ENCODE measurements at places on chromosomes 7 and 10.

- DNase-seq, result no peak
These were observed 15.8 kb upstream of the CAMK1D start for GRCh38 chr10:12333380-12334185.

DNA sequence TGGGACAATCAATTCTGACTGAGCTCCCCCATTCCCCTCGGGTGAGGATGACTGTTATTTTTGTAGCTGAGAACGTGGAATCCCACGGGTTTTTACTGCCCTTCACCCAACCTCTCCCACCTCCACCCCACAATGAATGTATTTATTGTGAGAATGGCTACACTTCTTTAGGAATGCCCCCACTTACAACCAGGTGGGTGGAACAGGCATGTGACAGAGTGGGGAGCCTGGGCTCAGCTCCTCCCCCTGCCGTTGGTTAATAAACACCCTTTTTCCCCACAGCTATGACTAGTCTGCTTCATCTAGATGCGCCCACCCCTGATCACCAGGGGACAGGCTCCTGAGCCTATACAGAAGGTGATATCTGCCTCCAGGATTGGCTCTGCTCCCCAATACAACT is 2.0 kb downstream of the MRPL43 start:
- no peak for DNase-seq

DNA sequence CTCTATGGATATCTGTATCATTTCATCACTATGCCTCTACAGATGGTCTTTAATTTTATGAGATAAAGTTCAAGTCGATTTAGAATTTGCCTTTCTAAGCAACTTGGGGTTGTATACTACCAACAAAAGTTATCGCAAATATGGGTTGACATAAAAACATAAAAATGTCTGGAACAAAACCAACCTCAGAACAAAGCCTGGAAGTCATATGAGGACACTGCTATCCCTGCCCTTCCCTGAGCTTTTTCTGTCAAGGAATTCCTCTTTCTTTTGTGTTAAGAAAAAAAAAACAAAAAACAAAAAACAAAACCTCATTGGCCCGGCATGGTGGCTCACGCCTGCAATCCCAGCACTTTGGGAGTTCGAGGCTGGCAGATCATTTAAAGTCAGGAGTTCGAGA is 319.3 kb downstream of the CAMK1D start:
- DNase-seq, result no peak

- DNase-seq, result no peak
These were observed 26.1 kb downstream of the KLRG2 start for GRCh38 chr7:139457153-139457946.

- DNase-seq, result no peak
These were observed 117.7 kb downstream of the BAMBI start for GRCh38 chr10:28794986-28795385.

- no peak for DNase-seq
These were observed 650.9 kb upstream of the ANKRD30A start for GRCh38 chr10:36474456-36474855.

DNA sequence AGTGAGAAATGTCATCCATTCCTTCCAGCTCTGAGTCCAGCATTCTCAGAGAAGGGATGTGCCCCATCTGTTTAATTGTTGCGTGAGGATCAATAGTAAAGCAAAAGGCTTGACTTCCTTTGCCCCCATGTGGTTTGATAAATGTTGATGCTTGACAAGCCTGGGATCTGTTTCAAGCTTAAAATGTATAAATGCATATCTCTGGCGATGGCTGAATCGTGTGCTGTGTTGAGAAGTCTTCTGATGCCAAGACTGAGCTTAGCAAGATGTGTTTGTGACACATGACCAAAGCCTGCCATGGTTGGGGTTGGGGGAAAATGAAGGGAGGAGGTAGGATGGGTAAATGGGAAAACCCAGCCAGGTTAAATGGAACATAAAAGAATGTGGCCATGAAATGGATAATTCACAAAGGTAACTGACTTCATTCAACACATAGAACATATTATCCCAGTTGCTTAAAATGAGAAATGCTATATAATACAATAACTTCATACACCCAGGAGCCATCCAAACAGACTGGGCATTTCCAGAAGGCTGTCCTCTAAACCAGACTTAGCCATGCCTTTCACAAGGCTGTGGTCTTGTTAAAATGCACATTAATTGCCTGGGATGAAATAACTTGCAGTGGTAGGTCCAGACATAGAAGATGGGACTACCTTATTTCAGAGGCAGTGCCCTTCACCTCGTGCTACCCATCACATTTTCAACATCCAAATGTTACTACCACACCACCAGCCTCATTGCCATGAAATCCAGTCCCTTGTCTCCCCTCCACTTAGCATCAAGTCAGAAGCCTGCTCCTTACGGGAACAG is 147.3 kb upstream of the PDE1C start:
- no peak for DNase-seq

DNA sequence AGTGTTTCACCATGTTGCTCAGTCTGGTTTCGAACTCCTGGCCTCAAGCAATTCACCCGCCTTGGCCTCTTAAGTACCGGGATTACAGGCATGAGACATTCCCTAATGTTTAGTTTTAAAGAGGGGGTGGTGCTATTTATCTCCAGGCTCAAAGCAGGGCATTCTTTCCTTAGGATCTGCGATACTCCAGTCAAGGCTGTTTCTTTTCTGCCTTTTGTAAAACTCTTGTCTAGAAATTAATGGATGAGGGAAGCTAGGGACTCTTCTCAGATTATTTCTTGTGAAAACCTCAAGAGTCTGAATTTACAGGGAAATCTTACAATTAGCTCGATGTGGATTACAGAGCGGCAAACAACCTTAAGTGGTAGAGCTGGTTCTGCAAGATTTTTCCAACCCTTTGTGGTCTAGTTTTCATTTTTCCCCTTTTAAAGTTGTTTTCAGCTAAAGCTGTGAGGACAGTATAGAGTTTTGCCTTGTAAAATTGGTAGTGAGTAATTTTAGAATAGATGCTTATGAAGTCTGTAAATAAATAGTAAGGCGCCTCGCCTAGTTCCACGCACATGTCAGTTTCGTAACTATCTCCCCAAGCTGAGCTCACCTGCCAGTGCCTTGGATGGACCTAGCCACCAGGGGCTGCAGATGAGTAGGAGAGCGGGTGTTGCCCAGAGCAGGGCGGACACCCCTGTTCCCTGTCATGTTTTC is 53.1 kb downstream of the CUX1 start:
- no peak for DNase-seq

DNA sequence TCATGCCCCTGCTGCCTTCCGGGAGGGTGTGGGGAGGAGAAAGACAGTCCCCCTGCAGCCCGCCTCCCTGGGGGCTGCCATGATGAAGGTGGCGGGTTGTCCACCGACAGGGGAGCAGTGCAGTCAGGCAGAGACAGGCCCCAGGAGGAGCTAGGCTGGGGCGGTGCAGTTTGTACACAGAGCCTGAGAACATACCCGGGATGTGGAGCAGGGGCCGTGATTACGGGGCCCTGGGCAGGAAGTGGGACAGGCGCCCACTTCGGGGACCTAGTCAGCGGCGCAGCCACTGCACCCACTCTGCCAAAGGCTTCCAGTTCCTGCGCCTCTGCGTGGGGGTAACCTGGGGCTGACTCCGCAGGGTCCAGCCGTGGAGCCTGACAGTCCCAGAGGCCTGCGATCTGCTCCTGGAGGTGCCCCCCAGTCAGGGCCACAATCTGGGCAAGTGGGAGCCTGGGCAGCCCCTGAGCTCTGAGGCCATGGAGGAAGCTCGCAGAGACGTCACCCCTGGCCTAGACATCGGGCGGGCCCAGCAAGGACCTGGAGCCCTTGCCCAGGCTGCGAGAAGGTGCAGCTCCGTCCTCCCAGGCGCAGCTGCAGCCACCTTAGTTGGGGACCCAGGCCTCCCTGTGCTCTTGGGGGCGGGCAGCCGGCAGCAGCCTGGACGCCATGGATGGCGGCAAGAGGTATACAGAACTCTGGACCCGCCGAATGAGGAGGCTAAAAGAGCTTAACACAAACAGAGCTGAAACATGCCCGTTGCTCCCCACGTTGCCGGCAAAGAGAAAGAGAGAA is 1356.8 kb downstream of the XPNPEP1 start:
- no peak for DNase-seq

GRCh38 chr7:35839860-35840854 is 39.3 kb downstream of the SEPTIN7 start:
- no peak for DNase-seq

DNA sequence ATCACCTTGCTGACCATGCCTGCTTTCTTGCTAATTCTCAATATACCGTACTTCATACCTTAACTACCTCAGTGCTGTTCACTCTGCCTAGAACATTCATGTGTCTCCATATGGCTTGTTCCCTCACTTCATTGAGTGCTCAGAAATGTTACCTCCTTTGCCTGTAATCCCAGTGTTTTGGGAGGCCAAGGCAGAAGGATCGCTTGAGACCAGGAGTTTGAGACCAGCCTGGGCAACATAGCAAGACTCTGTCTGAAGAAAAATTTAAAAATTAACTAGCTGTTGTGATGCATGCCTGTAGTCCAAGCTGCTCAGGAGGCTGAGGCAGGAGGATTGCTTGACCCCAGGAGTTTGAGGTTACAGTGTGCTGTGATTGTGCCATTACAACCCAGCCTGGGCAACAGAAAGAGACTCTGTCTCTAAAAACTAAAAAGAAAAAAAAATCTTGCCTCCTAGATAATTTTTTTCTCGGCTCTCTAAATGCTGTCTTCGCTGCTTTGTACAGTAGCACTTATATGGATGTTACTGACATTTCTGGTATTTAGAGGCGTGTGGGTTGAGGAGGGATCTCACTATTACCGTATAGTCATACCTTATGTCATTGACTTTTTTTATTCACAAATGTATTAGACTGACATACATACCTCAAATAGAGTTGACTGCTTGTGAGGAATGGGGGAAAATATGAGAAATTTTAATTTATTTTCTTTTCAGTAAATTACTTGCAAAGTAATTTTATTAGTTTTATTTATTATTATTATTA is 63.7 kb downstream of the LCOR start:
- no peak for DNase-seq

- no peak for DNase-seq
These were observed 411.5 kb downstream of the SFMBT2 start for GRCh38 chr10:6999232-6999925.

DNA sequence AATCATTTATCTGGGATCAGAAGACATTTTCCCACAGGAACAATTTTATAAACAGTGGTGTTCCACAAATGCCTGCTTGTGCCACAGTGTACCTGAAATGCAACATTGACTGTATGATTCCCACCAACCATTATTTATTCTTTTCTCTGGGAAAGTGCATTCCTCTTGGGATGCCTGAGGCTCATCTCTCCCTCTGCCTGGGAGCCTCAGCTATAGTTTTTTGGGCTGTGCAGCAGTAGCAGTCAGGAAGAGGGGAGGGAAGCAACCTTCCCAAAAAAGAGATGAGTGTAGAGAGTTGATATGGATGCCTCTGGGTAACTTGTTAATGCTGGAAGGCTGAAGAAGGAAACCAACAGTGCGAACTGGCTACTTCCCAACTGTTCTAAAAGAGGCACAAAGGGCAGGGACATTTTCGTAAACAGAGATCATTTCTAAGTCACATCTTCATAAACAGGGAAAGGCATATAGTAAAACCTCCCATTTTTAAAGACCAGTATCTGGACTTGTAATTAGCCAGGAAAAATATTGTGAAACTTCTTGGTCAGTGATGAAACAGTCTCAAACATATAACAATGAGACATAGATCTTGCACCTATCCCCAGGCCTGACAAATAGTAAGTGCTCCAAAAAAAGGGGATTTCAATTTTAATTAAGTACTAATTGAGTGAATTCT is 1.4 kb upstream of the CALD1 start:
- DNase-seq, result no peak

DNA sequence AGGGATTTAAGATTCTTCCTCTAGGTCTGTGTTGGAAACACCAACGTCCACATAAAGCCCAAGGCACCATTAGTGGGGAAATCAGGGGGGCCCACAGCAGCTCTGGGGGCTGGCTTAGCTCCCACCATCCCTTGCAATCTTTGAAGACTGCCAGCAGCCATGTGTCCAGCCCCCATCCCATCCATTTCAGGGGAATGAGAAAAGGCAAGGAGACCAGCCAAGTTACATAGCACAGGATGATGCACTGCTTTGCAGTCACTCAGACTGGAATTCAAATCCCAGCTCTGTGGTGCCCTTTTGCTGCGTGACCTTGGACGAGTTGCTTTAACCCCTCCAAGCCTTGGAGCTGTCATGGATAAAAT is 108.9 kb upstream of the ZMIZ1 start:
- DNase-seq, result no peak

GRCh38 chr7:74173074-74173473 is 1.1 kb upstream of the EIF4H start:
- no peak for DNase-seq

DNA sequence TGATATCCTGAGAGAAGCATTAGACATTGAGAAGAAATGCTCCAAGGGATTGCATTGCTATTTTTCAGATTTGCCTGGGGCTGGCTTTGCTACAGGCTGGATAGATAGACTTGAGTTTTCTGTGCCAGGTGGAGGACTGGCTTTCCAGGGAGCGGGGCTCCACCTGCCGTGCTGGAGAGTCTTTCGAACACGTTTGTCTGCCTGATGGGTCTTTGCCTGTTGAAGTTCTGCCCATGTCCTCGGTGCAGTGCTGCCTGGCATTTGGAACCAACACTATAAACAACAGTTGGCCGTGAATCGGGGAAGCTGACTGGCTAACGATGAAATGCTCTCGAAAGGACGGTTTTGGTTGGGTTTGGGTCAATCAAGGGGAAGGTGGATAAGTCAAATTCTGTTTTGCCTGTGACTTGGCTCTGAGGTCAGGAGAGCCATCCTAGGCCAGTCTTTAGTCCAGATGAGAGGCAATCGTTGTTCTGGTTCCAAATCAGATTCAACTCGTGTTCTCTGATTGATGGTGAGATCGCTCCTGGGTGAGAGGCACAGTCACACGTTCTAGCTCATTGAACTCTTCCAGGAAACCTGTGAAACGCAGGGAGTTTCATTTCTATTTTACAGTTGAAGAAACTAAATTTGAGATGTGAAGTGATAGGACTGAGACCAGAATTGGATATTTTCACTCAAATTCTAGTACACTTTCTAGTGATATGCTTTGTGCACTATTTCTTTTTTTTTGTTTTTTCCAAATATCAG is 599.0 kb downstream of the TYW1 start:
- no peak for DNase-seq
